ENCODE measurements at places on chromosomes 13 and 19. TPM values are rescaled to one million over a fixed set of nuclear protein-coding genes. Genes with fewer than 3 reads are reported as not detected.
A peak's percentile ranks its signal among the peaks of the same experiment; 100 is the strongest.

DNA sequence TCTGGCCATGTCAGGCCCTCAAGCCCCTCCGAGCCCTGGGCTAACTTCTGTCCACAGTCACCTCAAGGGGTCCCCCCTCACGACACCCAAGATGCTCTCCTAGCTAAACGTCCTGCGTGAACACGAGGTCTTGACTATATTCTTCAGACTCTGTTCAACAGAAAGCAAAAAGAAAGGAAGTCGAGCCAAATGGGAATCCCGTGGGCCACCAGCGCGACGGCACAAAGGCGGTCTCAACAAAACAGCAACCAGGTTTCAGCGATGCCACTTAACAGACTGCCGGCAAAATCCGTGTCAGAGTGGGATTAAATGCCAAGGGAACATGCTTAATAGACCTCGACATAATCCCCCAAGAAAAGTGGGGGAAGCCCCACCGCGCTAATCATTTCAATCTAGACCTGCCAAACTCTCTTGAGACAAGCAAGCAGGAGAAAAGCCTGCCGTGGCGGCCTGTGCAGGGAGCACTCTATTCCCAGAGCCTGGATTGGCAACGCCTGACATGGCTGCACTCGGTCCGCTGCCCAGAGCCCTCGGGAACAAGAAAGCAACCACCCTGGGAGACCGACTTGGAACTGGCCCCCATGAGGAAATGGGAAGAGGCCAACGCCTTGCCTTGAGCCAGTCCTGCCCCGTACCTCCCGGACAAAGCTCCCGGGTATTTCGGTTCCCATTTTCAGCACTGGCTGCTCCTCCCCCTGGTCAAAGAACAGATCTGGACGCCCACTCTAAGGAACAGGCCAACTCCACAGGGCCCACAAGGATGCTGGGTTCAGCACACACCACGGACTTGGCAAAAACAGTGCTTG is 16.0 kb downstream of the ZC3H4 start:
- no peak for DNase-seq

The DACT3 gene
- total RNA-seq = 2.5 TPM

- DNase-seq = no peak
These were observed 2.6 kb downstream of the SIGLEC5 start for GRCh38 chr19:51627491-51628138.

GRCh38 chr19:16234552-16235445 is 37.1 kb downstream of the AP1M1 start:
- DNase-seq = peak; percentile 34

DNA sequence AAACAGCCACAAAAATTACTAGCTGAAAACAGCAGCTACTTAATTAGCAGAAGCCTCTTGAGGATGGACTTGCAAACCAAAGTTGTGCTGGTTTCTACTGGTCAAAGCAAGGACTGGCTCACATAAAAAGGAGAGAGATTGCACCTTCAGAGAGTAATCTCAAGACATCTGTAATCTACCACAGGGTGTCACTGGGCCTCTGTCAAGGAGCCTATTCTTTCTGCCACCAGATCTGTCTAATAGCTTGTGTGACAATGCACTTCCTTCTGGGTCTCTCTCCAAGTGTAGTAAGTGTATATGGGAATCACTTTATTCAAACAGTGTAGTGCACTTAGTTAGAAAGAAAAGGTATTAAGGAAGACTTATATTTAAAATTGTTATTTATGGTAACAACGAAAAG is 24.4 kb upstream of the ZNF561 start:
- DNase-seq = no peak

The TTC9B gene
- not detected for total RNA-seq

DNA sequence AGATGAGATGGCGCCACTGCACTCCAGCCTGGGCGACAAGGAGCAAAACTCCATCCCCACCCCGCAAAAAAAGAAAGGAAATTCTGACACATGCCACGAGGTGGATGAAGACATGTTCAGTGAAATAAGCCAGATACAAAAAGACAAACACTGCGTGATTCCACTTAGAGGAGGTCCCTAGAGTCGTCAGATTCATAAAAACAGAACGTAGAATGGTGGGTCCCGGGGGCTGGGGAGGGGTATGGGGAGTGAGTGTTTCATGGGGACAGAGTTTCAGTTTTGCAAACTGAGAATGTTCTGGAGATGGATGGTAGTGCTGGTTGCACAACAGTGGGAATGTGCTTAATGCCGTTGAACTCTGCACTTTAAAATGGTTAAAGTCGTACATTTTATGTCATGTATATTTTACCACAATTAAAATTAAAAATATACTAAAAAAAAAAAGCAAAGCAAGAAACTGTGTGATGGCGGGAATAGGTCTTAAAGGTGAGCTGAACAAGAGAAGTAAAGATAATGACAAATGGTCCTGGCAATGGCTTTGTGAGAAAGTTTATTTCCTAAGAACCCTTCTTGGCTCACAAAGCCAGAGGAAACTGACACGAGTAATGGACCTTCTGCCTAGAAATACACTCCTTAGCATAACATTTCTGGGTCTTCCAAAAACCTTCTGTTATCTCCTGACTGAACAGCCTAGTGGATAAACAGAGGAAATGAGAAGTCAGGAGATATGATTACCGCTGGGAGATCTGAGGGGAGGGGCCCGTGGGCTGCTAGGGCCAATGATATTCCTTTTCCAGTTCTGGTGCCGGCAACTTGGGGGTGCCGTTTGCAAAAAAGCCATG is 4.2 kb upstream of the SPC24 start:
- no peak for DNase-seq

- no peak for DNase-seq
These were observed 32.1 kb downstream of the LYL1 start for GRCh38 chr19:13070425-13071140.

- DNase-seq = no peak
These were observed 232.7 kb downstream of the KLF12 start for GRCh38 chr13:73901324-73902068.
